Uterus (tissue), 4 donors: ENCODE measurements at places on chromosomes 12 and 14. TPM values are rescaled to one million over a fixed set of nuclear protein-coding genes. Genes with fewer than 3 reads are reported as not detected.

DNA sequence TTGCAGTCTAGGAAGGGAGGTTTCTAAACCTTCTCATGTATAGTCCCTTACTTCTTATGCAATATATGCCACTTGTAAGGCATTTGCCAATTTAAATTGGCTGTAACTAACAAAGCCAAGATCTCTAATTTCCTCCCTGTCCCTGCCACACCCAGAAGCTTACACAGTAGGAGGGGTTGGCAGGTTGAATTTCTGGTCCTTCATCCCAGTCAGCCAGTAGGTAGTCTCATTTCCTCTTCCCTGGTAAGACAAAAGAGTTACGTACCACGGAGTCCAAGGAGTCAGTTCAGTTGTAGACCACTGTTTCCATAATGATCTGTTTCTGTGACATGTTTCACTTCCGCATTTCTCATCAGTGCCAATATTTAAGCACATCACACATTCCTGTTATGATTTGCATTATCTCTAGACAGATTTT, 47.0 kb upstream of the PLBD1 start:
- DNase-seq, result no peak

DNA sequence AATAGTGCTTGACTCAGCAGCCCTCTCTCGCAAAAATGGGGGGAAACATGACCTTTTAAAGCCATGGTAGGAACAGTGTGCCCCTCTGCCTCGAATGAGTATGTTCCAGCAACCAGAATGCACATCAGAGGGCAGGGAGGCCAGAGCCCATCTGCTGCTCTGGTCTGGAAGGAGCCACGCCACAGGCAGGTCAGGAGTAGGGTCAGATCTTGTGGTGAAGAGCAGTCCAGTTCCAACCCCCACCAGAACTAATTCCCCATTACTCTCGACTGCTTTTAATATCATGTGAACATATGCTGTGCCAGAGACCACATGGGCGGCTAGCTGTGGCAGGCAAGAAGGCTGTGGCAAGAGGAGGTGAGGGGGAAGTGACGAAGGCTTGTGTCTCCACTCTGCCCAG, 34.6 kb upstream of the TMX1 start:
- DNase-seq, result no peak

DNA sequence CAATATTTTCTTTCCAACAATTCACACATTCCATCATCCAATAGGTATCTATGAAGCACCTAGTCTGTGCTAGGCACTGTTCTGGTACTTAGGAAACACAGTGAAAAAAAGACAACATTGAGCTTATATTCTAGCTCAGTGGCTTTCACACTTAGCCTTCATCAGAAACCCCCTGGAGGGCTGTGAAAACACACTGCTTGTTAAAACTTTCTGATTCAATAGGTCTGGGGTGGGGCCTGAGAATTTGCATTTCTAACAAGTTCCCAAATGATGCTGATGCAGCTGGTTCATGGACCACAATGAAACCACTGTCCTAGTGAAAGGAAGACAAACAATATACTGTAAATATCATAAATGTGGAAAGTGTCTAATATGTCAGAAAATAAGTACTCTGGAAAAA, 5.9 kb downstream of the VTI1B start:
- DNase-seq, result no peak

DNA sequence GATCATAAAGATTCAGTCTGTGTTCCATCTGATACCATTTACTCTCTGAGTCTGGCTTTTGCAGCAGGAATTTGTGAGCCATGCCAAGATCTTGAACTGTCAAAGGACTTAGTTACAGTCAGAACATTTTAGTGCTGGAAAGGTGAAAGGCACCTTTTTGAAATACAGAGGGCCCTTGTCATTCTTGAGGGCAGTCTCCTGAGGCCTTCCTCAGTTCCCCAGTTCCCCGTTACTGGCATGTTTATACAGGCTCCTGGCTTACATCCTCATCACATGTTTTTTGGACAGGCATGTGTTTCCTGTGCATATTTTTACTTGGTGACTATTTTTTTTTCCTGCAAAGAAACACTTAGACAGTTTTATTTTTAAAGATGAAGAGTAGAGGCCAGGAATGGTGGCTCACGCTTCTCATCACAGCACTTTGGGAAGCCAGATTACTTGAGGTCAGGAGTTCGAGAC, 21.0 kb downstream of the CFAP54 start:
- peak; percentile 39 for DNase-seq

- no peak for DNase-seq
These were observed 387.8 kb upstream of the RPL10L start for GRCh38 chr14:47039336-47039735.

GRCh38 chr14:25132732-25133422, 82.9 kb upstream of the STXBP6 start:
- peak; percentile 53 for DNase-seq

DNA sequence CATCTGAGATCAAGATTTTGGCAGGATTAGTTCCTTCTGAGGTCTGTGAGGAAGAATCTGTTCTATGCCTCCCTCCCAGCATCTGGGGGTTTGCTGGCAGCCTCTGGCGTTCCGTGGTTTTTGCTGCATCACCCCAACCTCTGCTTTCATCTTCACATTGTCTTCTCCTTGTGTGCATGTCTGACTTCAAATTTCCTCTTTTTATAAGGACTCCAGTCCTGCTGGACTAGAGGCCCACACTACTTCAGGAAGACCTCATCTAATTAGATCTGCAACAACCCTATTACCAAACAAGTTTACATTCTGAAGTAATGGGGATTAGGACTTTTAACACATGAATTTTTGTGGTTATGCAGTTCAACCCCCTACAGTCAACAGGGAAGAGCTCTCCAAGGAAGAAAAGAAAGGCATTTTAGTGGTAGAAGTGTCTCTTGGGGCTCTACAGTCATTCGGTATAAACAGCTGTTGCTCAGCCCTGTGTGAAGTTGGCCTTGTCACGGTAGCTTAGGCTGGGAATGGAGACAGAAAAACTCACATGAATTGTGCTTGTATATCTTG, 89.7 kb downstream of the CAND1 start:
- DNase-seq, result no peak

GRCh38 chr14:63483315-63483714, 59.9 kb downstream of the PPP2R5E start:
- DNase-seq, result no peak

DNA sequence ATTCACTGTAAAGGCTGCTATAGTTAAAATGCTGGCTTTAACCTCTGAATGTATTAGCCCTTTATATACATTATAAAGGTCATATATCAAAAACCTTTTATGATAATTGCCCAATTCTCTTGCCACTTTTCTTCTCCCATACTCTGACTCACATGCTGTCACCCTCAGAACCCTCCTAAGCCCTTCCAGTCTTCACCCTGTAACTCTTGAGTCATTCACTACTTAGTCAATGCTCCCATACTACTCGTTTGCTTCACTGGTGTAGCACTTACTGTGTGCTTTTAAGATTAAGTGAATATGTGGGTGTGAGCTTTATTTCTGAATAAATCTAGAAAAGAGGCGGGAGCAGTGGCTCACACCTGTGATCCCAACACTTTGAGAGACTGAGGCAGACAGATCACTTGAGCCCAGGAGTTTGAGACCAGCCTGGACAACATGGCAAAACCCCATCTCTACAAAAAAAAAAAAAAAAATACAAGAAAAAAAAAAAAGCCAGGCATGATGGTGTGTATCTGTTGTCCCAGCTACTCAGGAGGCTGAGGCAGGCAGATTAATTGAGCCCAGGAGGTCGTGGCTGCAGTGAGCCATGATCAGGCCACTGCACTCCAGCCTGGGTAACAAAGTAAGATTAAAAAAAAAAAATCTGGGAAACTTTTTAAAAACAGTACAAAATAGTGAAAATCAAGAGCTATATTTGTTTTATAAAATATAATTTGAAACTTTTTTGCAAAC, 37.6 kb downstream of the SPATA7 start:
- DNase-seq, result no peak

DNA sequence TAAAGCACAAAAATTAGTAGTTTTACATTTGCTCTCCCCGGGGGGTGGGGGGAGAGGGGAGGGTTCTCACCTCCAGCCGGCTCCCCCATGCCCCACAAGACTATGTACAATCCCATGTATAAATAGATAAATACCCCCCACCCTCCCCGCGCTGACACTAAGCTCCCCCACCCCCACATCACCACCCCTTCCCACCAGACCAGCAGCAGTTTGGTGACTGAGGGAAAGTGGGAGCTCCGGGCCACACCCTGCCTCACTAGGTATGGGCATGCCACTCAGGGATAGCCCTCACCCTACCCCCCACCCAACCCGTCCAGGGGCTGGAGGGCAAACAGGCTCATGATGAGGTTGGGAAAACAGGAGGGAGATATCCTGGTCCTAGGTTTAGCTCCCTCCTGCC, 1.9 kb upstream of the PRKAG1 start:
- DNase-seq, result peak; percentile 20

DNA sequence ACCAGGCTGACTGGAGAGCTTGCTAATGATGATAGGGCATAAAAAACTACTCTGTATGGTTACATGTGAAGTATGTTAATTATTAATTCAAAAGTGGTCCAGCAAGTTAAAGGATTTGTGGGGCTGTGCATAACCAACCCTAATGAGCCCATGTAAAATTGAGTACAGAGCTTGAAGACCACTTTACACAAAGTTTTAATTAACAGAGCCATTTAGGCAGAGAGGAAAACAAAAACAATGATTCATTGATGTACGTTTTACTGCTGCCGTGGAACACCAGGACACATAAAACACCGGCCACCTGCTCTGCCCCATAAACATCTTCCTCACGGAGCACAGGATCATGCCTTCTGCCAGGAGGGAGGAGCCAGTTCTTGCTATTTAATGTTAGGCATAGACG, 83.5 kb downstream of the RIMBP2 start:
- no peak for DNase-seq

DNA sequence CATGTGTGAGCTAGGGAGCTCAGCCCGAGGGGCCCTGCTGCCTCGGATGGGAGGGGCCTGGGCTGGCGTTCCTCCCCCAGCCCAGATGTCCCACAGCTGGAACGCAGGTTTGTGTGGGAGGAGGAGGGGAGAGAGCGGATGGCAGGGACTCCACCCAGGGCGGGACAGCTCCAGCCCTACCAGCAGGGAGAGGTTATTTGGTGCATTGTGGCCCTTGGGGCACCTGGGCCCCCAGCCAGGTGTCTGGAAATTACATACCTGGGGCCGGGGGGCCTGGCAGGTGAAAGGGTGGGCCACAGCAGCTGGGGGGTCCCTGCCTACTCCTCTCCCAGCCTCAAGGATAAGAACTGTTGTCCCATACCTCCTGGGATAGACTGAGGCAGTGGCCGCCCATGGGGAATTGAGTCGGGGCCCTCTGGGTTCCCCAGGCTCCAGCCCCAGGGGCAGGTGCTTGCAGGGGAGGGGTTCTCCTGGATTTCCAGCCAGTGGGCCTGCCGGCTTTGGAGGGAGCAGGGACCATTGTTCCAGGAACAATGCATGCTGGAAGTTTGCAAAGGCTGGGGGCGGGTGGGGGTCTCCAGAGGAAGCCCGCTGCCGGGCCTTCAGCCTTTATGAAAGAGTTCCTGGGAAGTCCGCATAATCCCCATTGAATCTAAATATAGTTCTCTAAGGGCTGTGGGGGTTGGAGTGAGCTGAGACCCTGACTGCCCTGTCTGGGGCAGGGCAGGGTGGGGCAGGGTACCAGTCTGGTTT, 1.2 kb downstream of the KIF26A start:
- DNase-seq, result no peak

GRCh38 chr14:74425525-74426201, 347 bp downstream of the SYNDIG1L start:
- DNase-seq, result no peak

DNA sequence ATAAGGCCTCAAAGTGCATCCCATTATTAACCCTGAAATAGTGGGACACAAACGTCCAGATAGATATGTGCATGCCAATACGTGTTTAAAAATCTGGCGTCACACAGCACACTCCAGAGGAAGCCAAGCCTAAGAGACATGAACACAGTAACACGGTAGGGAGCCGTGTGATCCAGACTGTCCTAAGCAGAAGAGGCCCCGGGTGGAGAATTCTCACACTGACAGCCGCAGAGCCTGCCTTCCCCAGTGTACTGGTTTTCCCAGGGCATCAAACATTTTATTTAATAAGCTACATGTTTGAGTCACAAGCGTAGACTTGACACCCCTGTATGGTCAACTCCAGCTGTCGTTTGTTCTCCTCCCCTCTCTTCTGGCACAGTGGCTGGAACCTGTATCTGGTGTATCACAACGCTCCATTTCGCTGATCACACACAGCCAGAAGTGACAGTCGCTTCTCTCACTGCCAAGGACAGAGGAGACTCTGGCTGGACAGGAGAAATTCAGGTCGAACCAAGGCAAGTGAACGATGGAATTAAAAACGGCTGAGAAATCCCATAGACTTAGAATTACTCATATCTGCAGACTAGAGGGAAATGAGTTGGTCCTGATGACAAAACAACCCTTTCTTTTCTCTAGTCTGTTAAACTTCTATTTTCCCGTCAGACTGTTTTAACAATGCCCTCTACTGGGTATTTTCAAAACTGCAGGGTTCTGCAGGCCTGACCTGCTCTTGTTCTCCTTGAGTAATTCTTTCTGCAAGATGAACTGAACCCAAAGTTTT, 359.9 kb downstream of the RGS6 start:
- no peak for DNase-seq

GRCh38 chr14:59739794-59740193, 130.8 kb downstream of the RTN1 start:
- DNase-seq, result no peak

- peak; percentile 73 for DNase-seq
These were observed 424 bp downstream of the TEDC1 start for GRCh38 chr14:105491366-105491973.

- no peak for DNase-seq
These were observed at the start of gene SLC39A5 for GRCh38 chr12:56229916-56230431. Gene SLC39A5, plus strand, starts transcription at chr12:56230051. Its CDS starts 1,224 bp downstream, at chr12:56231275.

DNA sequence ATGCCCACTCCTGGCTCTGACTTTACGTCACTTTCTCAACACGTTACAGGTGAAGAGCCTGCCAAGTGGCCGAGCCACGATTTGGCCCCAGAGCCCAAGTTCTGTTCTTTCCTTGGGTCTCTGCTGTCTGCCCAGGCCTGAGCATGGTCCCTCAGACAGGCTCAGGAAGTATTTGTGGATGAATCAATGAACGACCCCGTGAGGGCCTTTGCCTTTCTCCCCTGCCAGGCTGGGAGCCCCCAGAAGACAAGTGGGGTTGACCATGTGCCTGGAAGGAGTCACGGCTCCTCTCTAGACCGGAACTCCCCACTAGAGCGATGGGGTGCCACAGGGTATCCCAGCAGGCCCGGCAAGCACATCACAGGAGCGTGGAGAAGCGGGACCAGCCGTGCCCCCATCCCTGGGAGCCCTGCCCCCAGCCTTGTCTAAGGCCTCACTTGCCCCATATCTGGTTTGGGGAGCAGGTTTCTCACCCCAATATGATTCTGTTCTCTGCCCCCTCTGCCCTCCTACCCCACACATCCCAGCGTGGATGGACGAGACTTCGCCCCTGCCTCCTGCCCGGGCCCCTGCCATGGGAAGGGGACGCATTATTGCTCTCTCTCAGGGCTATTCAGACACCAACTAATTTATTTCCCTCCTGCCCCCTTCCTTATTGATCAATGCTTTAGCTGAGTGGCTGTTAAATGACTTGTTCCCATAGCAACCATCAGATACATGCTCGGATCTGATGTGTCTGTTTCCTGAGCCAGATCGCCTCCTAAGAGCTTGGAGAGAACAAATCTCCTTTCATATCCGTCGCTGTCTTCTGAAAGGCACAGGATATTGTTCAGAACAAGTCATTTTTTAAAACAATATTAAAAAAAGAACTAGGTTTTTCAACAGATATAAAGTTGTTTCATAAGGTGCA, 69.0 kb downstream of the DIO3 start:
- DNase-seq, result no peak

GRCh38 chr12:2354151-2354991, 301.6 kb downstream of the CACNA1C start:
- DNase-seq, result no peak

RNASE1 gene
- 129 TPM for total RNA-seq

TSPAN19 gene
- total RNA-seq, result 0.59 TPM

RDH12 gene
- not detected for total RNA-seq

ATL1 gene
- total RNA-seq, result 10.2 TPM

GPR137C gene
- 10.9 TPM for total RNA-seq

ARHGEF25 gene
- 205 TPM for total RNA-seq

SAMD15 gene
- 0.55 TPM for total RNA-seq

LYZ gene
- total RNA-seq, result 17.3 TPM
